ENCODE measurements at places on chromosomes 6 and 20.

- DNase-seq = no peak
Measured at GRCh38 chr20:1373614-1374013, 19.2 kb downstream of the FKBP1A start.

GRCh38 chr20:60934724-60935123 lies 317.3 kb upstream of the CDH4 start:
- DNase-seq = no peak

GRCh38 chr20:43766385-43766784 lies 39.6 kb upstream of the GTSF1L start:
- DNase-seq = no peak

DNA sequence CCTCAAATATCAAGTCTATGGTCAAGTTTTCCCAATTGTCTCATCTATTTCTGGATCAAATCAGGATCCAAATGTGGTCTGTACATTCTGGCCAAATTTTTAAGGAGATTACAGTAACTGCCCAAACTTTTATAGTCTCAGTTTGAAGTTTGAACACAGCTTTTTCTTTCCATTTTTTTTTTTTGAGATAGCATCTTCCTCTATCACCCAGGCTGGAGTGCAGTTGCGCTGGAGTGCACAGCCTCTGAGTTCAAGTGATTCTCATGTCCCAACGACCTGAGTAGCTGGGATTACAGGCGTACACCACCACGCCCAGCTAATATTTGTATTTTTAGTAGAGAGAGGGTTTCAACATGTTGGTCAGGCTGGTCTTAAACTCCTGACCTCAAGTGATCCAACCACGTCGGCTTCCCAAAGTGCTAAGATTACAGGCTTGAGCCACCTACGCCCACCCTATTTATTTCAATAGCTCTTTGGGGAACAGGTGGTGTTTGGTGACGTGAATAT lies 84.9 kb upstream of the CARMIL1 start:
- no peak for DNase-seq

DNA sequence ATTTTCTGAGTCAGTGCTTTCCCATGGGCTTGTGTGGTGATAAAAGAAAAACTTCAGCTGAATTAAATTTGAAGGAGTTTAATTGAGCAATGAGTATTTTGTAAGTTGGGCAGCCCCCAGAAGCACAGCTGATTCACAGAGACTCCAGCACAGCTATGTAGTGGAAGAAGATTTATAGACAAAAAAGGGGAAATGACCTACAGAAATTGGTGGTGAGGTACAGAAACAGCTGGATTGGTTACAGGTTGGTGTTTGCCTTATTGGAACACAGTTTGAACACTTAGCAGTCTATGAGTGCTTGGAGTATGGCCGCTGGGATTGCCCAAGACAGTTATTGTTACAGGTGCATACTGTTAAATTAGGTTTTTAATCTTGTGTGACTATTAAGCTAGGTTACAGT lies 96.9 kb upstream of the PTPRK start:
- DNase-seq = no peak

DNA sequence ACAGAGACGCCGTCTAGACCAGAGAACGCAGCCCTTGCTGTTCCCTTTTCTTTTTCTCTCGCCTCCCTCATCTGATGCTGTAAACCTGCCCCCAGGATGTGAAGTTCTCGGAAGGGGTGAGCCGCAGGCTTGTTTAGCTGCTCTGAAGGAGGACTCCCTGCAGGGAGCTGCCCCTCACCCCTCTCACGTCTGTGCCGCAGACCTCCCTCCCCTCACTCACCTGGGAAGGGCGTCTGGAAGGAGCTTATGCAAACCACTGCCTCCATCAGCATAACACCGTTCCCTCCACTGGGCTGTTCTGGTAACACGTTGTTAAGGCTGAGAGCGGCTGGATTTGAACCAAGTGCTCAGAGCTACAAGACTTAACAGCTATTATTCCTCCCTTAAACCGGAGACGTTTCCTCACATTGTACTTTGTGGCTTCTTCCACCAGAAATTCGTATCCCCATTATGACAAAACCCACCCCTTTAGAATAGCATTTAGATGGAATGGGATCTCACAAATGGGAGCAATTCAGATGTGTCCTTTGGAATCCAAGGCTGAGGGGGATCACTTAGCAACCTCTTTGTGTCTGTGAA lies 99.8 kb downstream of the SMOC2 start:
- DNase-seq = no peak

- DNase-seq = no peak
Measured at GRCh38 chr6:99530627-99531026, 15.4 kb upstream of the USP45 start.

- no peak for DNase-seq
Measured at GRCh38 chr6:124917769-124918168, 44.5 kb upstream of the RNF217 start.

DNA sequence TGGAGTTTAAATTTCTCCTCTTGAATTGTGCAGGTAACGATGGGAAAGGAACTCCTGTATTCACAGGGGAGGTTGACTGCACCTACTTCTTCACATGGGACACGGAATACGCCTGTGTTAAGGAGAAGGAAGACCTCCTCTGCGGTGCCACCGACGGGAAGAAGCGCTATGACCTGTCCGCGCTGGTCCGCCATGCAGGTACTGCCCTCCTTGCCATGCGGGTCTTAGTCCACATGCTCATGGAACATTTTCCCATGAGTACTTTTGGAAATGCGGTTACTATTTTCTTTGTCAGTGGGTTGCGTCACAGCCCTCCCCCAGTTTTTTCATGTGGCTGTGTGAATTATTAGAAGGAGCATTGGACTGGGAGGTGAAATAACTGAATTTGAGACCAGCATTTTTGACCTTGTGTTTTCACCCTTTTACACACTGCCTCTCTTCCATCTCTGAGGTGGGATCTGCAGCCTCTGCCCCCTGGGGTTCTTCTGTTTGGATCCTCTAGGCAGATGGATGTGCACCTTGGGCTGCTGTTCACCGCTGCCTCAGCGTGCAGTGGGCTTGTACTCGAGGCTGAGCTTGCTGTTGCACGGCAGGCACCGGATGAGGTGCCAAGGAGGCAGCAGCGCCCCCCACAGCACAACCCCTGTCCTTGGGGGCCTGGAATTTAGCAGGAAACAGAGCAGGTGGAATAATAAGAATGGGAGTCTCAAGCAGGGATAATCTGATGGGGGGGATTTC lies 71.8 kb downstream of the IGF2R start:
- no peak for DNase-seq

Data from stimulated activated CD8-positive, alpha-beta memory T cell treated with anti-CD3 and anti-CD28 coated beads, Interleukin-7, amount 100 ng/mL, for 1 hour (primary cell).